ENCODE measurements at places on chromosomes 1 and 21. TPM values are rescaled to one million over a fixed set of nuclear protein-coding genes. Genes with fewer than 3 reads are reported as not detected.

MEX3A gene
- 6.8 TPM for total RNA-seq

TEX38 gene
- total RNA-seq = not detected

SLAMF8 gene
- 1.6 TPM for total RNA-seq

RHEX gene
- 3.1 TPM for total RNA-seq

KANK4 gene
- total RNA-seq = 8.4 TPM

CTSK gene
- total RNA-seq = 55.3 TPM

TNFRSF4 gene
- 0.52 TPM for total RNA-seq

OVAAL gene
- total RNA-seq = not detected

MKNK1 gene
- 20.4 TPM for total RNA-seq

TRIM45 gene
- total RNA-seq = 7.3 TPM

VANGL2 gene
- 2.1 TPM for total RNA-seq

AMY1B gene
- total RNA-seq = not detected

PROK1 gene
- total RNA-seq = not detected

CYP4Z1 gene
- 1.0 TPM for total RNA-seq

TSPEAR gene
- not detected for total RNA-seq

FMO2 gene
- total RNA-seq = 0.52 TPM

MTARC1 gene
- total RNA-seq = 5.2 TPM

C1orf87 gene
- not detected for total RNA-seq

BEST4 gene
- total RNA-seq = not detected

AVPR1B gene
- 0.52 TPM for total RNA-seq

MSH4 gene
- 1.0 TPM for total RNA-seq

ADCY10 gene
- under 0.01 TPM for total RNA-seq

HFM1 gene
- total RNA-seq = 16.2 TPM

DNAH14 gene
- 12.5 TPM for total RNA-seq

PSRC1 gene
- total RNA-seq = 1.6 TPM

KPNA6 gene
- total RNA-seq = 17.7 TPM

RNF186 gene
- total RNA-seq = not detected

LIPI gene
- not detected for total RNA-seq

PTGFR gene
- total RNA-seq = 17.2 TPM

PRAMEF2 gene
- not detected for total RNA-seq

OR10J1 gene
- total RNA-seq = not detected

CA6 gene
- total RNA-seq = not detected

Measured in skeletal muscle tissue (tissue), 5 donors.